Prostate gland (tissue), 2 donors: ENCODE measurements at places on chromosomes 2 and 18. TPM values are rescaled to one million over a fixed set of nuclear protein-coding genes. Genes with fewer than 3 reads are reported as not detected.
A peak's percentile ranks its signal among the peaks of the same experiment; 100 is the strongest.

Gene GCKR
- 0.87 TPM for total RNA-seq

DNA sequence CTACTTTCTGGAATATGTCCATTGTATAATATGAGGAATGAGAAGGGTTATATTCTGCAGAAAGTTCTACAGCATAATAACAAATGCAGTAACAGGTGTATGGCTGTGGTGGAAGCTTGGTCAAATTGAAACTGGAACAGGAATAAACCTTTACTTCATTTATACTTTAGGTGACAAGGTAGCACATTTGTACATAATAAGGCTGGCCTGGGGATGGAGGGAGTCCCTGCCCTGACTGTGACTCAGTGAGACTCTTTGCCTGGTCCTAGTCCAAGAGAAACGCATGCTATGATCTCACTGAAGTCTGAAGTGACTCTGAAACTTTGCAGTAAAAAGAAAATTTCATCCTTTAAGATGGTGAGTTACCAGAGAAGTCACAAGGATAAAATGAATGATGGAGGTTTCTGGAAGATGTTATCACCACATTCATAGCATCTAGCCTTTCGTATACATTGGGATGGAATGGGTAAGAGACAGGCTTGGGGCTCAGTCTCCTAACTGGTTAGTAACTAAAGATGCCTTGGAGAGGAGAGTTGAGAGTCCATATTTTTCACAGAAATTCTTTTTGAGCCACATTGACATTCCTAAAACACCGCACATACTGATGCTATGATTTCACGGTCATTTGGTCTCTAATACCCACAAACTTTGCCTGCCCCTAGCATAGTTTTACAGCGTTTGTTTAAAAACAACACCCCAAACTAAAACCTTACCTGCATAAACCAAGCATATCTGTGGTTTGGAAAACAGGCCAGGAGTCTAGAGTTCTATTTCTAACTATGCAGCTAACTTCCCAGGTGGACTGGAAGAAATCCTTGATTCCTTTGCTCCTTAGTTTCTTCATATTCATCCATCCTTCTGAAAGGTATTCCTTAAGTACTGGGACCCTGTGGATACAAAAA lies 42.4 kb upstream of the NABP1 start:
- no peak for DNase-seq

GRCh38 chr2:125696560-125696959 lies 959.4 kb upstream of the GYPC start:
- peak; percentile 52 for DNase-seq

DNA sequence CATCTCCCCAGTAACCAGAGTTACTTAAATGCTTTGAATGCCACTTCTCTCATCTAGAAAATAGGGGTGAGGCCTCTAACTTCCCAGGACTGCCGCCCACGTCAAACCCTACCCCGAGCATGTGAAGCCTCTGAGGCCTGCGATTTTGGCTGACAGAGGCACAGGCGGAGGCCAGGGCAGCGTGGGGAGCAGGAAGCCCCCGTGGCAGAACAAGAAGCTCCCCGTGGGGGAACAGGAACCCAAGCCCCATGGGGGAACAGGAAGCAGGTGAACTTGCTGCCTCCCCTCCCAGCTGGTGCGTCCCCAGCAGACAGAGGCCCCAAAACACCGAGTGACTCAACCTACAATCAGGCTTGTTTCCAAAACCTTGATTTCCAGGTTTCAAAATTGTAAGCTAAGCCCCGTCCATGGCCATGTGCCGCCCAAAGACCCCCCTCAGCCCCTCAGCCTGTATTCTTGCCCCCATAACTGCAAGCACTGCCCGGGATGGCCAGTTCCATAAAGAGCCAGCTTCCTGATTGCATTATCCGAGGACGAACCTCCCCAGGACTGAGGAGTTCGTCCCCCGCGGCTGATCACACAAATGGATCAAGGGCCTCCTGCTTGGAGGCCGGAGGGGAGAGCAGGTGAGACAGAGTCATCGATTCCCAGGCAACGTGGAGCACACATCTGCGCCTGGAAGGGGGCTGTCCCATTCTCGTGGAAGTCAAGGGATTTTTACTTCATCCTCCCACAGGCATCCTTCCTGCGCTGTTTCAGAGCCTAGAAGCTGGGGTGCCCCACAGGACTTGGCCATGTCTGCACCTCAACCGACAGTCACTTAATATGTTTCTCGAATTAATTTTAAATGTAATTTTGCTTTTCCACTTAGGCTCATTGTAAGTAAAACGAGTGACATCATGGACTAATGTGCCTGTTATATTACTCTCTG lies 36.3 kb upstream of the CTDP1 start:
- DNase-seq, result no peak
